ENCODE measurements at places on chromosomes 2 and 18.

GRCh38 chr18:26978812-26979341 is 113.4 kb upstream of the AQP4 start:
- no peak for DNase-seq

- no peak for DNase-seq
These were observed 69.5 kb downstream of the RPIA start for GRCh38 chr2:88760819-88761598.

- DNase-seq: no peak
These were observed 1.7 kb upstream of the STAMBP start for GRCh38 chr2:73827018-73827417.

- DNase-seq: no peak
These were observed 29.4 kb upstream of the BMP10 start for GRCh38 chr2:68900496-68901198.

DNA sequence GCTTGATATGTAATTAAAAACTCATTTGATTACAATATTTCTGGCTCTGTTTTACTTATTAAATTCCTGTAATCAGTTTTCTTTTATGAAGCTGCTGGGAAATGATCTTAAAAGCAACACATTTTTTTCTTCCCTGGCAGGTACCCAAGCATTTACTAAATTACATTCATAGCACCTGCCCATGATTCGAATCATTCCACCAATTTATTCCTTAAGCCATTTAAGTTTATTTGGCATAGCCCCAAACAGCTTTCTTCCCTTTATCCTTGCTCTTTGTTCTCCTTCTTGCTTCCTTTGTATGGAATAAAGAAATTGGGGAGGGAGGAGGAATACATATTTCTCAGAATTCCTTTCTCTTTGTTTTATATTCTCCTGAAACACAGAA is 241.3 kb downstream of the AGPS start:
- no peak for DNase-seq

DNA sequence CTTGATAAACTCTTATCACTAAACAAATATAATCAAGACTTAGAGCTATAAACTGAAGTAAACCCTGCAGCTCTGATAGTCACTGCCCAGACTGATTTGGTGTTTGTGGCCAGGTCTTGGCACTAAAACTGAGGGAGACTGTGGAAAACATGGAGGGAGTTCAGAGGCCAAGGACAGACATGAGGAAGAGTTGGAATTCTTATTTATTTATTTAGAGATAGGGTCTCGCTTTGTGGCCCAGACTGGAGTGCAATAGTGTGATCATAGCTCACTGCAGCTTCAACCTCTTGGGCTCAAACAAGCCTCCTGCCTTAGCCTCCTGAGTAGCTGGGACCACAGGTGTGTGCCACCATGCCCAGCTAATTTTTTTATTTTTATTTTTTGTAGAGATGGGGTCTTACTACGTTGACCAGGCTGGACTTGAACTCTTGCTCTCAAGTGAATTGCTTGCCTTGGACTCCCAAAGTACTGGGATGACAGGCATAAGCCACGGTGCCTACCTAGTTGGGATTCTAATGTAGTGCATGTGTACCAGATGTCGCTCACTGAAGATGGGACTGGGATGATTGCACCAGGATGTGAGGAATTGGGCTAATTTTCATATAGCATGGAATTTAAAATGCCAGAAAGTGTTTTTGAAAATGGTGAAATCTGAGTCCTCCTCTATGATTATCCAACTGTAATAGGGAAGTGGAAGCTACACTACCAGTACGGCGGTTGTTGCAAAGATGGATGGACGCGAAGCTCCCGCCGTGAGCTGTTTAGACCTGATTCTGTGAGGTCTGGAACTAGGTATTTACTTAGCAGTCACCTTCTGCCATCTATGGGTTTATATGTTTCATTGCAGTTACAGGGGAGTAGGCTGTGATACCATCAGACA is 52.7 kb upstream of the CTLA4 start:
- no peak for DNase-seq

- no peak for DNase-seq
These were observed 93.4 kb upstream of the ARHGAP28 start for GRCh38 chr18:6636091-6636490.

GRCh38 chr18:47883771-47884413 is 46.6 kb downstream of the SMAD2 start:
- DNase-seq: no peak

- DNase-seq: no peak
These were observed 48.9 kb downstream of the ASXL2 start for GRCh38 chr2:25829377-25829704.

GRCh38 chr2:57878171-57878865 is 168.3 kb upstream of the VRK2 start:
- no peak for DNase-seq

GRCh38 chr2:85353876-85354285 is 447 bp downstream of the RETSAT start:
- DNase-seq: no peak

DNA sequence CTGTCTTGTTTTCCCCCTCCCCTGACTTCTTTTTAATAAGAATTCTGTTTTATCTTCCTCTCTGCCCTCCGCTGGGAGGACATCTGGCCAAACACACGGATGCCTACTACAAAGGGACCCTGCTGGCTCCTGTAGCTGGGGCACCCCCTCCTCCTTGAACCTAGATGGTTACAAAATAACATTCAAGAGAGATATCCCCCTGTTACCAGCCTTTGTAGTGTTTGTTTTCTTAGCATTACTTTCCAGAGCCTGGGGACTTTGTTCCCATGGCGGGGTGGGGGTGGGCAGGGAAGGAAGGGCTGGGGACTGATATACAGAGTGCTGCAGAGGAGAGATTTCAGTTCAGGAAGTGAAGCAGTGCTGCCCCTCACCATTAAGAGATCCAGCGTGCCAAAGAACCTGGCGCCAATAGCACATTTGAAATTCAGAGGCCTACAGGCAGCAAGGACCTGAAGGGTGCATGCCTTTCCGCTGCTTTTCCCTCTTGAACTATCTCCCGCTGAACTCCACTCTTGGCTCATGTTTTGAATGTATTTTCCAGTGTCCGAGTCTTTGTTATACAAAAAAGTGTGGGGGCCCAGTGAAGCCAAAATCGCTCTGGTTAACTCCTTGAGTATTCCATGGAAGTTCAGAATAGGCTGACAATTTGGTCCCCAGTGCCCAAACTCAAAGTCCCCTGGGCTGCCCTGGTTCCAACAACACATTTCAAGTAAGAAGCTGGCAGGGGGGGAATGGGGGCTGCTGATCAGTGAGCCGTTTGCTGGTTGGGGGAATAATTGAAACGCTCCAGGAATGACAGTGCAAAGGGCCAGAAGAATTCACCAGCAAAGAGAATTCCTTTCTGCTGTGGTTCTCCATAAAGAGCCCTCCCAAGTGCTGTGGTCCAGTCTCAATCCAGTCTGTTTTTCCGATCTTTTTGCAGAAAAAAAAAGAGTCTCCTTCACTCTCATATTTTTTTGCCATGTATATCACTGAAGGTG is 94.8 kb upstream of the THOC1 start:
- DNase-seq: no peak

- DNase-seq: no peak
These were observed 317.5 kb upstream of the TRIB2 start for GRCh38 chr2:12399240-12399639.

GRCh38 chr18:55144193-55144930 is 185.1 kb upstream of the CCDC68 start:
- DNase-seq: no peak

DNA sequence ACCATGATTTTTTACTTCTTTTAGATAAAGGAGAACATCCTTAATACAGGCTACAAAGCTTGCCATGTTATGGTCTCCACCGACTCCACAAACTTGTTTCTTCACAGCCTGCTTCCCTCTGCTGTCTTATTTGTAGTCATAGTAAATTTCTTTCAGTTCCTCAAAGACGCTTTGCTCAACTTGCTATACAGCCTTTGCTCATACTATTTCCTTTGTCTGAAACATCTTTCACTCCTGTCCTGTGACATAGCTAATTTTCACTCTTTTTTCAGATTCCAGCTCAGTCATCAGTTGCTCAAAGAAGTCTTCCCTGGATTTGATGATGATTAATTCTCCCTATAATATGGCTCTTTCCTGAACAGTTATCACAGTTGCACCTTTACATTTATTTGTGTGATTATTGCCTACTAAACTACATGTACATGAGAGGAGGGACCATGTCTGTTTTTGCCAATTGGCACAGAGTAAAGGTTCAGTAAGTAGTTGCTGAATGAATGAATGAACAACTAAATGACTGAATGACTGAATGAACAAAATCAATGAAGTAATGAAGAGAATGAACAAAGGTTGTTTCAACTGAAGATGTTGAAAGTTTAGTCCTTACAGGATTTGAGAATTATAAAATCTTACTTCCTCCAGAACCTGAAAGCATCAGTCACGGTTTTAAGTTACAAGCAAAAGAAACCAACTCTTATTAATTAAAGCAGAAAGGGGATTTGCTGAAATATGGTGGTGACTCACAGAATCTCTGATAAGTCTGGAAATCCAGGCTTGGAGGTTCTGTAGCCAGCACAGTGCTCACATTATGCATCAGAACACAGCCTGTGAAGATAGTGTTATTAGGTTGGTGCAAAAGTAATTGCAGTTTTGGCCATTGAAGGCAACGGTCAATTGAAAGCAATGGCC is 186.4 kb upstream of the FAM98A start:
- DNase-seq: no peak

- DNase-seq: no peak
These were observed 232.0 kb upstream of the FANCL start for GRCh38 chr2:58473165-58473564.

GRCh38 chr2:42386682-42387081 is 25.7 kb upstream of the COX7A2L start:
- no peak for DNase-seq

GRCh38 chr2:83006961-83007360 is 1452.1 kb downstream of the SUCLG1 start:
- DNase-seq: no peak

DNA sequence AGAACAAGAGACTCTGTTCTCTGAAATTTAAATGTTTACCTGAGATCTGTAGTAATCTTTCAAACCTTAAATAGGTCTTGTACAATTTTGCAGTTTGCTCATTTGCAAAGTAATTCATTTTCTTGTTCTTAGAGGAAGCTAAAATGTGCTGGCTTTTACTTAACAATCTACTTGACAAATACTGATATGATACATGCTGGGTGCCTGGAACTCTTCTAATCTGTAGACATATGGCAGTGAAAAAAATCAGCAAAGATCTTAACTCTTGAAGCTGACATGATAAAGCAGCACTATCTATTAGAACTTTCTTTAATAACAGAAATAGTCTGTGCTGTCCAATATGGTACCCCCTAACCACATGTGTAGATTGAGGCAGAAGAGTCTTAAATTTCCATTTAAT is 1352.8 kb upstream of the SLC39A10 start:
- DNase-seq: no peak

DNA sequence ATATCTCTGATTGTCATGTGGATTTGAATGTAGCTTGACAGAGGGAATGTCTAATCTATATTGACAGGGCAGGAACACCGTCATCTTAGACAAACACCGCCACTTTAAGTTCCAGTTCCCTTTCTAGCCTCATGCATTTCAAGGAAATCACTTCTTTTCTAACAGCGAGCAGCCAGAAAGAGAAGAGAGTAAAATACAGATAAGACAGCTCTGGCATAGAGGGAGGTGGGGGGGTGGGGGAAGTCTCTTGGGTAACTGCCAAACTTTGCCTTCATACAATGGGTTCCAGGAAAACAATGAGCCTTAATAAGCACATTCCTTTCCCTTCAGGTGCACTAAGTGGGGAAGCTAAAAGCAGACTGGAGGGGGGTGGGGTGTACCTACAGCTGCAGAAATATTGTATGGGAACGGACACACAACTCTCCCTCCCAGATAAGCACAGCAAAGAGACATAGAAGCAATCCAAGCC is 37.2 kb downstream of the CASP10 start:
- DNase-seq: no peak

GRCh38 chr2:158713523-158714138 is 81.5 kb upstream of the DAPL1 start:
- no peak for DNase-seq

- DNase-seq: no peak
These were observed 68.7 kb upstream of the RBM44 start for GRCh38 chr2:237729681-237730475.

GRCh38 chr2:85669549-85669948 is 1.6 kb upstream of the SFTPB start:
- no peak for DNase-seq

- no peak for DNase-seq
These were observed 4.6 kb upstream of the ZNF638 start for GRCh38 chr2:71326968-71327367.

DNA sequence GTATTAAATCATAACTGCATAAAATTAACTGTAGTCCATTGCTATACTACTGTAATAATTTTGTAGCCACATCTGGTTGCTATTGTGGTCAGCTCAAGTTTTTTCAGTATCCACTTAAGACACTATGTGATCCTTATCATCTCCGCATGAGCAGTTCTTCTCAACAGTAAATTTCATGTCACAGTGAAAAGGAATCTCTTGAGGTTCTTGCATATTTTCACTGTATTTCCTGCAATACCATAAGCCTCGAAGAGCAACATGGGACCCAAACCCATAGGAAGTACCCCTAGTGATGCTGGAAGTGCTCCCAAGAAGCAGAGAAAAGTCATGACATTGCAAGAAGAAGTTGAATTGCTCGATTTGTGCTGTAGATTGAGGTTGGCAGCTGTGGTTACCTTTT is 86.7 kb downstream of the LDLRAD4 start:
- no peak for DNase-seq

Measured in stimulated activated CD8-positive, alpha-beta memory T cell treated with anti-CD3 and anti-CD28 coated beads, Interleukin-4, amount 100 ng/mL, for 4 hours (primary cell).